ENCODE measurements at places on chromosomes 12 and 14.

GRCh38 chr14:43729143-43729542 is 777.9 kb downstream of the FSCB start:
- DNase-seq = no peak

- DNase-seq = no peak
Observed at GRCh38 chr12:58915634-58916033, 4.7 kb downstream of the LRIG3 start.

DNA sequence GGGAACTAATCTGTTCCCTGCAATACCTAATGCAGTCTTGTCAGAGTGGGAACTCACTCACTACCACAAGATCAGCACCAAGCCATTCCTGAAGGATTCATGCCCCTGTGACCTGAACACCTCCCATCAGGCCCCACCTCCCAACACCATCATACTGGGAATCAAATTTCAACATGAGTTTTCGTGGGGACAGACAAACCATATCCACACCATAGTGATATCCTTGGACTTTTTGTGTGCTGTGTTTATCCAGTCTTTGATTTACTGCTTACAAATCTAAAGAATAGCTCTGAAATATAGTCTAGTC is 243.5 kb downstream of the FBXL14 start:
- no peak for DNase-seq

DNA sequence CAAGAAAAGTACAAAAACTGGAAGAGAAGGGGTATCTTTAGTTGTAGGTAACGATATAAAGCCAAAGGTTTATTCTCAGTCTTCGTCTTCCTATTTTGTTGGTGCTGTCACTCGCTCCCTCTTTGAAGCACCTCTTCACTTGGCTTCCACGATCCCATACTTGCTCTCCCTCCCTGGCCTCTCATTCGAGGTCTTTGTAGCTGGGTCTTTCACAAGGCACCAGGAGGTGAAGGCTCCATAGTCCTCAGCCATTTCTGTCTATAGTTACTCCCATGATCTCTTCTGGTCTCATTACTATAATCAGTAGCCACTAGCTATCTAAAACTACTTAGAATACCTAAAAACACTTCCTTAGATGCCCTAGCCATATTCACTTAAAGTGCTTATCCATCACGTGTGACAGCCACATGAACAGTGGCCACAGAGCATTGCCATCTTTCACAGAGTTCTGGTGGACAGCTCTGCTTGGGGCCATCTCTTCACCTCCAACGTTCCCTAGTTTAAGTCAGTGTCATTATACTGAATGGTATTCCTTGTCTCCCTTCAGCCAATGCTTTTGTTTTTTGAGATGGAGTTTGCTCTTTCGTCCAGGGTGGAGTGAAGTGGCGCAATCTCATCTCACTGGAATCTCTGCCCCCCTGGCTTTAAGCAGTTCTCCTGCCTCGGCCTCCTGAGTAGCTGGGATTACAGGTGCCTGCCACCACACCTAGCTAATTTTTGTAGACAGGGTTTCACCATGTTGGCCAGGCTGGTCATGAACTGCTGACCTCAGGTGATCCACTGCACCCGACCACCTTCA is 57.1 kb downstream of the ATP2A2 start:
- DNase-seq = no peak

DNA sequence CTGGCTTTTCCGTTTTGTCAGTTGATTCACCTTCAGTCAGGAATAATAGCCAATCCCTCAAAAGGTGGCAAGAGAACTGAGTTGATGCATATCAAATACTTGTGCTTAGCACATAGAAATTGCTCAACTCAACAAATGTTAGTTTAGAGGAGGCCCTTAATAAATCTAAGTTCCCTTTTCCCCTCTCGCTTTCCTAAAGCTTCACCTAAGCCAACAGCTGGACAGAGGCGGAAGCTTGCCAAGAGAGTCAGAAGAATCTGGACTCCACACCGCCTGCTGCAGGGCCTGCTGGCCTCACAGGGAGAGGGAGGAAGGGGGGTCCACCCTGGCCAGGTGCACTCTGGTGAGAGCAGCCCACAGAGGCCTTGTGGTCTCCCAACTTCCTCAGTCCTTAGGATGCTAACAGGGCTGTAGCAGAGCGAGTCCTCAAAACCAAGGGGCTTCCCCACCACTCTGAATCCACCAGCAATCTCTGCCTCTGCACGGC is 213.1 kb downstream of the CHST11 start:
- DNase-seq = no peak

- DNase-seq = no peak
Observed at GRCh38 chr12:10111451-10111850, 12.7 kb upstream of the CLEC1A start.

DNA sequence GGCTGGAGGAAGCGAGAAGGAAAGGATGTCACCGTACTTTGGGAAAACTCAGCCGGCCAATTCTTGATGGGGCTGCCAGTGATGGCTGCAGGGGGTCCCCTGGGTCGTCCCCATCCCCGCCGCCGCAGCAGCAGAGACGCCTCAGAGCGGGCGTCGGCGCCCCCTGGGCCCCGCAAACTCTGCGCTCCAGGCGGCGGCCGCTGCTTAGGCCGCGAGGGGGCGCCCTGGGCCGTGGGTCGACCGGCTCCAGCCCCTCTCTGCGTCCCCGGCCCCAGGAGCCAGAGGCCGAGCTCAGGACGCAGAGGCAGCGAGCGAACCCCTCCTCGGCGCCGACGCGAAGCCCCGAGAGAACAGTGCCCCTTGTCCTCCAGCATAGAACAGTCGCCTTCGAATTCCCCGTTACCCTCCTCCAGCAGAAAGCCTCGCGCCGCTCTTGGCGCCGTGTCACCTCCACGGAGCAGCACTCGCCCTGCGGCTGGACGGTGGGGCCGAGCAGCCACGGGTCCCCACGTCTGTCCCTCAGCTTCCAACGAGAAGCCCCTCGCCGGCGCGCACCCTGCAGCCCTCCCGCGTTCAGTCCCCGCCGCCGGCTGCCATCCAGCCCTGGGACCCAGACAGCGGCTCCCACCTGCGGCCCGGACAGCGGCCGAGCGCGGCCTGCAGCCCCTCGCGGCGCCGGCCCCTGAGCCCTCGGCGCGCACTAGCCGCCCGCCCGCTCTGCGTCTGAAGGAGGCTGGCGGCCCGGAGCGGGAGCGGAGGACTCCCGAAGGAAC is 106.6 kb downstream of the PRICKLE1 start:
- DNase-seq = peak; percentile 86

DNA sequence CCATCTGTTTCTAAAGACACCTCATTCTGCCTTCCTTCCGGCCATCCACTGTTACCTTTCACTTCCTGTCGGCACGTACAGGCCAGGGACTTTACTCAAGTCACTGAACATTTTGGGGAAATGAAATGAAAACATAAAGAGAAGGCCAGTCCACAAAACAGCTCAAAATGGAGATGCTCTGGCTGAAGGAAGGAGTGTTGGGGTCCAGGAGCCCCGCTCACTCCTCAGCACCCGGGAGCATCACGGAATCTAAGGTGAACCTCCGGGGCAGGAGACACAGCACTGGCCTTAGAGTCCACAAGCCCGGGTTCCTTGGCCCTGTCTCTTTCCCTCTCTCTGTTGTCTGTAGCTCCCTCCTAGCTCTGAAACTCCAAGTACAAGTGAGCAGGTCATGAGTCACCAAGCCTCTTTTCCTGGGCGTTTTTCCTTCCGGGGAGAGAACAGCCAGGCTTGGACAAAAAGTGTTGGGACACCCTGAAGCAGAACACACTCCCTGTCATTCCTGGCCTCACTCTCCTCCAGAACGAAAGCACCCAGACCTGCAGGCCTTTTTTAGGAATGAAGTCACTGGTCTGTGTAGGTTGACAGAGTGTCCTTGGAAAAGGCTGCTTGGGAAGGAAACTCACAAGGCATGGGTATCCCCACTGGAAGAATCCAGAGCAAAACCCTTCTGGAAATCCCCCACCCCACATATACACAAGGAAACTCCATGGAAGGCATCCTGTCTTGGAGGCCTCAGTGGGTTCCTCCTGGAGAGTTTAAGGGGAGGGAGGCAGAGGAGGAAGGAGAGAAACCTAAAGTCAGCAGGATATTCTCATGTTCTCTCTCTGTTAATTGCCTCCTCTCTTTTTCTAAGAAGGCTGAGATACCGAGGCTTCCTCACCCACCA is 245.3 kb downstream of the ZFP36L1 start:
- no peak for DNase-seq

- no peak for DNase-seq
Observed at GRCh38 chr14:101374373-101375338, 186.6 kb upstream of the DIO3 start.

GRCh38 chr14:22602862-22603261 is 4.8 kb downstream of the ABHD4 start:
- DNase-seq = no peak

DNA sequence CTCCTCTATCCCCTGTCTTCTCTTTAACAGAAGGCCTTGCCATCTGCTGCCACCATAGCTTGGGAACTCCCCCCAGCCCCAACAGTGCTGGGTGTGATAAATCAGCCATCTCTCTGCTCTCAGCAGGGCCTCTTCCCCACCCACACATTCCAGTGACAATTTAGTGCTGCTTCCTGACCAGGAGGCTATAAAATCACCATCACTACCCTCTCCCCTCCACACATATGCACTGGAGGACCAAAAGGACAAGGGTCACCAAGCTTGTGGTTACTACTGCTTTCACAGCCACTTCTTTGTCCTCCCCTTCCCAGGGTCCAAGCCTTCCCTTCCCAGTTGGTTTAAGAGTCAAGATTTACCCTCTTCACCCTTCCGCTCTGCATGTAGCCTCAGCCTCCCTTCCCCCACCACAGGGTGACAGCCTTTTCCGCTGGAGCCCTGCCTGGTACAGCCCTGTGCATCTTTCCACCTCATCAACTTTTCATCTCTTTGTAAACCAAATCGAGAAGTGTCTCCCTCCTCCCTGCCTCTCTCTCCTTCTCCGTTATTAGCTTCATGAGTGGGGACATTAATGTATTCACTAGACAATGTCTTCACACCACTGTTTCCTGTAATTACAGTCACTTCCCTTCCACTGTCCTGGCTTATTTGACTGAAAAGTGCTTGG is 9.4 kb downstream of the PSMB5 start:
- no peak for DNase-seq

DNA sequence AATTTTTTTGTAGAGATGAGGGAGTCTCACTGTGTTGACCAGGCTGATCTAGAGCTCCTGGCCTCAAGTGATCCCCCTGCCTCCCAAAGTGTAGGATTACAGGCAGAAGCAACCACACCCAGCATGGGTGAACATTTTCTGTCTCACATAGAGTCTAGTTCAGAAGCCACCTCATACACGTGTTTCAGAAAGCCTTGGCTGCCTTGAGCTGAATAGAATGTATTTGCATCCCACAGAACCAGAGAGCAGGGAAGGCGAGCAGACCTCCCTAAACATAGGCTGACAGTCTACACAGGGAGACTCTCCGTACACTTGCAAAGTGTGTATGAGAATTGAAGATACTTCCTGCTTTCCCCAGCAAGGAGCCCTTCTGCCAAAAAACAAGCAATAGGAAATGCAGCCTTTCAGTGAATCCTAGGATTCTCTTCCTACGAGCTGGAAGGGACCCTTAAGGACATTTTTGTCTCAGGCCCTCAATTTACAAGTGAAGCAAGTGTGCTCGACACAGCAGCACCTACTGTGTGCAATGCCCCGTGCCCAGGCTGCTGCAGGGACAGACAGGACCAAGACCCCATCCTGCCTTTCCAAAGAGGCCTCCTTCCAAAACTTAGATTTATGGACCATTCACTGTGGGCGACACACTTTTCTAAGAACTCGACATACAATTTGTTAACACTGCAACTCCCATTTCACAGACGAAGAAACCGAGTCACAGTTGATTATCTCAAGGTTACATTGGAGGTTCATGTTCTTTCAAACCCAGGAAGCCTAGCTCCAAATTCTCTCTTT is 11.2 kb downstream of the NUAK1 start:
- no peak for DNase-seq
